Fibroblast of lung (primary cell): ENCODE measurements at places on chromosomes 5 and 9.

DNA sequence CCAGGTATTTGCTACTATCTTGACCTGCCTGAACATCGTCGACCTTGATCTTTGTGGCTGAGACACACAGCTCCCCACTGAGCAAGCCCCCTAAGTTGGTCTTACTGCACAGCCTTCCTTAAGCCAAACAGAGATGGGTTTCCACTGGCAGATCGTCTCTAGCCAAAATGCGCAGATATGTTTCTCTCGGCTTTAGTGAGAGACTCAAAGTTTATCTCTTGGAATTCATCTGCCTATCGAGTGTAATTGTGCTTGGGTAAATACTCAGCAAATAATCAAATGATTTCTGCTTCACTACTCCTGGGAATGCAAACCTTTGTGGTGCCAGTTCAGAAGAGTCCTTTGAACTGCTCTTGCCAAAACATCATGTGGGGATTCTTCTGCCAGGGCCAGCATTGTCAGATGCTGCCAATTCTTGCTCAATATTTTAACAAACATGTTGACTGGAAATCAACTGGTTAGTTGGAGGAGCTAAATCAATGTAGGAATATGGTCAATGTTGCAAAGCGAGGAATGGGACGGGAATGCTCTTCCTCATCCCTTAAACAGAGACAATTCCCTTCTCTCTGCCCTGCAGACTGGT is 141.2 kb upstream of the SLC28A3 start:
- DNase-seq, result no peak

GRCh38 chr5:20446121-20446520 is 458.1 kb upstream of the CDH18 start:
- peak; percentile 12 for DNase-seq

- no peak for DNase-seq
Measured at GRCh38 chr5:102931085-102931725, 176.1 kb downstream of the PAM start.

DNA sequence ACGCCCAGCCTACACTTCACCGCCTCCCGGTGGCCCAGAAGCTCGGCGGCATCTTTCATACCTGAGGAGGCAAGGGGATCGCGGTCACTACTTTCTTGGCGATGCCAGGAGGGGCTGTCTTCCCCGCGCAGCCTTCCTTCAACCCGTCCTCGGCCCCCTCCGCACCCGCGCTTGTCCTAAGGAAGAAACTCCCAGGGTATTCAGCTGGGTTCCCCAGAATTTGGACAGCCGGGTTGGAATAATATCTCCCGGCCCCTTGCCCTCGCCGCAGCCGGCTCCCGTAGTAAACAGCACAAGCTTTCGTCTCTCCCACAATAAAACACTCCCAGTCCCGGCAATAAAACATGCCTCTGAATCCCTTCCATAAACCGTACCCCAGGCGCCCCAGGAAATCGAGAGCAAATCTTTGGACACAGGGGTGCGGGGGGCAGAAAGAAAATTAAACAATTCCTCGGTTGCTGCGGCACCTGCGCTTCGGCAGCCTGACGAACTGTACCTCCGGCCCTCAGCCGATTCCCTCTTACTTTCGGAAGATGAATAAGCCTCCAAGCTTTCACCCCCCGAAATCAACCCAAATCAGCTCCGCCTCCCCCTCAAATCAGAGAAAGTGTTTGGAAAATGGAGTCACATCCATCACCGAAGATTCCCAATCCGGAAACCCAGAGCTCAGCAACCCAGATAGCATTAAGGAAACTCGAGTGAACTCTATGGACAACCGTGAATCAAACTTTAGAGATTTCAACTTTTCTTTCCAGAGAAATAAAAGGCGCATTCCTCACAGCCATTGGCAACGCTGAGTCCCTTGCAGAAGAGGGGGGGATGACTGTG is 1.1 kb downstream of the OTP start:
- DNase-seq, result no peak

DNA sequence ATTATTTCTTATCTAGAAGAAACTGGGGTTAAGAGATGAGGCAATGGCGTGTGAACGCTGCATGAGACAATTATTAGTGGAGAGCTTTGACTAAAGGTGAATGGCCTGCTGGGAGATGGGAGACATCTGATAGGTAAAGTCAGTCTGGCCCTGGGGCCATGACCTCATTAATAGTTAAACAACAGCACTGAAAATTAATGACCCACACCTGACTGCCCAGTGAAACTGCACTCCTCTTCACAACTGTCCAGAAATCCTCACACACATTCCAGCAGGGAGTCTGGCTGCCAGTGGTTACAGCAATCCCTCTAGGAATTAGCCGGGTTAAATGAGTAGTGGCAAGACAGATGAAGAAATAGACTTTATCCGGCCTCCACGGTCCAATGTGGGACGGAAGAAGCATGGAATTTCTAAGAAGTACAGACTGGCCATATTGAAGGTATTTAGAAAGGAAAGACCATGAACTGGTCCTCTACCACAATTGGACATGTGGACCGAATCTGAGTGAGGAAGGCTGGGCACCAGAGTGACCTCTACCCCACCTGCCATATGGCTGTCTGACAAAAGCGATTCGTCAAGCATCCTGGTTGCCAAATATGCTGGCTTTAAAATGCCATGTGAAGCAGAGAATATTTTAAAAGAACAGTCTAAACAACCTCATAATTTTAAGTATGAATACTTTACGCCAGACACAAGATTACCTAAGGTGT is 138.4 kb downstream of the EFNA5 start:
- DNase-seq, result no peak

- DNase-seq, result peak; percentile 72
Measured at GRCh38 chr9:116661037-116661954, 25.8 kb upstream of the TRIM32 start.

DNA sequence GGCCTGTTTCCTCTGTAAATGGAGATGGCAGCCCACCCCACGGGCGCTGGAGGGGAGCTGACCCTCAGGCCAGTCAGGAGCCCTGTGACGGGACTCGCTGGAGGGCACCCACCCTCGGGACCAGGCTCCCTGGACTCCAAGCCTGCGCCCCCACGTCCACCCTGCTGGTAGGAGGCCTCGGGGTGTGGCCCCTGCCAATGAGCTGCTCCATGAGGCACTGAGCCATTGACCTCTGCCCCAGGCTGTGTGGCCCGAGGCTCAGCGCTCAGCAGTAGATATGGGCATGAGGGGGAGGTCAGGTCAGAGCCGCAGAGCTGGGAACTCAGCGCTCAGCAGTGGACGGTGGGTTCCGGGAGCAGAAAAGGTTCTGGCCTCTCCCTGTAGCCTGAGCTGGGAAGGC is 52.3 kb upstream of the EGFL7 start:
- DNase-seq, result no peak

GRCh38 chr5:169788168-169788567 is 151.1 kb downstream of the DOCK2 start:
- DNase-seq, result peak; percentile 86

GRCh38 chr9:93463638-93464248 is 10.4 kb upstream of the FAM120AOS start:
- DNase-seq, result no peak

- DNase-seq, result no peak
Measured at GRCh38 chr5:32499261-32499660, 54.7 kb upstream of the ZFR start.

DNA sequence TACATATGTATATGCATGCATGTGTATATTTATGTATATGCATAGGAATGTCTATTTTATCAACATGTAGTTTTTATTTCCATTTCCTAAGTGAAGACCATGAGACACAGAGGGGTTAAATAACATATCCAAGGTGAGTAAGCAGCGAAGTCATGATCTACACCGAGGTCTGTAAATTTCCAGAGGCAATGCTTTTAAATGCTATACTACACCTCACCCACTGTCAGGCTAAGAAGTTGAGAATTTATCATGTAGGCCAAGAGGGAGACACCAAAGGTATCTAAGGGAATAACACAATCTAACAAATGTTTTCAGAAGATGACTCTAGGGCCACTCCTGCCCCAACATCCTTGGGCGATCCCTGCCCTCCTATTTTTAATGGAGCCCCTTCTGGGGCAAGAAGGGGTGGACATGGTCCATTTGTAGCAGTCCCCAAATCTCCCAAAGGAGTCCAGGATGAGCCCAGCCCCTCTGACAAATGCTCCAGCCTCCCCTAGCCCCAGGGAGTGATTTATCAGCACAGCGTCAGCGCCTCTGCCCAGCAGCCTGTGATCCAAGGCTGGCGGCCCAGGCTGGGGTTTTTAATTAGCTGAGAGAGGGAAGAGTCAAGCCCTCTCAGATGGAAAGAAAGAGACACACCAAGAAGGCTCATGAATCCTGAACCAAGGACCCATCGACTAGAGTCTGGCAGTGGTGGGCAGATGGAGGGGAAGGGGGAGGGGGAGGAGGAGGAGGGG is 339.9 kb downstream of the ASTN2 start:
- no peak for DNase-seq

GRCh38 chr5:152956943-152957613 is 533.4 kb upstream of the GRIA1 start:
- DNase-seq, result no peak

DNA sequence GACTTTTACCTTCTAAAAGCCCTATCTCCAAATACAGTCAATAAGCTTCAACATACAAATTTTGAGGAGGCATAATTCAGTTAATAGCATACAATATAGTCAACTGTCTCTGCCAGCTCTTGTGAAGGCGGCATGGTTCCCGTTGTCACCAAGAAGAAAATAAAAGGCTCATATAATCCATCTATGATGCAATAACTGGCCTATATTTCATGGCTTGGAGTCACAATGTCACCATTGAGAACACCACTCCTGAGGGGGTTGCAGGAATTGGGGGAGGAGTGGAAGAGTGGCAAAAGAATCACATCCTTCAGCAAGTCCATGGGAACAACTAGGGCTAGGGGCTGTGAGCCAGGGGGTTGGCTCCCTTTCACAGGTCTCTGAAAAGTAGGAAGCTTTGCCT is 16.0 kb upstream of the ASTN2 start:
- no peak for DNase-seq

GRCh38 chr5:178293400-178293799 is 60.8 kb upstream of the PHYKPL start:
- no peak for DNase-seq

DNA sequence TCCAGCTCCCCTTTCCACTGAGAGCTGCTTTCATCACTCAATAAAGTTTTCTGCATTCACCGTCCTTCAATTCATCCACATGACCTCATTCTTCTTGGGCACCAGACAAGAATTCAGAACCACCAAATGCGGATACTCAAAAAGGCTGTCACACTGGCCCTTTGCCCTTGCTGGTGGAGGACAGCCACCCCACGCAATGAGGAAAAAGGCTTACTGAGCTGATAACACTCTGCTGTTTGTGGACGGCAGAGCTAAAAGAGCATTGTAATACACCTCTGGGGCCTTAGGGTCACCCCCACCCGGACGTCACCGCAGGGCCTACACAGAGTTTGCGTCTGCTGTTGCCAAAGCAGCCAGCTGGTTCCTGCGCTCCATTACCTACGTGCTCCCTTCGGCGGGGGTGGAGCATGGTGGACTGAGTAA is 51.2 kb upstream of the ZNF608 start:
- DNase-seq, result no peak

- peak; percentile 47 for DNase-seq
Measured at GRCh38 chr5:122311497-122311960, 508 bp upstream of the SNCAIP start.

- no peak for DNase-seq
Measured at GRCh38 chr9:8599937-8600336, 800.4 kb upstream of the DMAC1 start.

DNA sequence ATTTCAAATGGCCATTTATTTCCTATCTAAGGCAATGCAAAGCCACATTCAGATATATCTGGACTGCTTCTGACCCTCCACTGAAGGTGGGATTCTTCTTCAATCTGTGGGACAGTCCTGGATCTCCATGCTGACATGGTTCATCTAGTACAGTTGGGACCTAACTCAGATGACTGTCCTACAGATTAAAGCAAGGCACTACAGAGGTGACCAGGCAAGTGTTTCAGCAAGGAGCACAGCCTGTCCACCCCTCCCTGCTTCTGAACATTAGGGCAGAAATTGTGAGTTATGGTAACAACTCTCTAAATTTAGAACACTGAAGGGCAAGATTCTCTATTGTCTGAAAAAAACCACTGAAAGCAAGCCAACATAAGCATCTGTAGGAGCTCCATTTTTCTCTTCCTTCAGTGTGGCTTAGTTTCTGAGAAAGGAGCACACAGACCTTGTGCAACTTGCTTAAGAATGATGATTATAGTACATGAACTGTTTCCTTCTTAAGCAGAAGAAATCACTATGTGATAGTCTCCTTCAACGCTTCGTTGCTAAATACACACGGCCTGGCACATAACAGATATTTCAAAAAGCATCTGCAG is 62.9 kb upstream of the BARX1 start:
- peak; percentile 83 for DNase-seq

GRCh38 chr5:127892467-127893207 is 189.4 kb downstream of the CCDC192 start:
- DNase-seq, result peak; percentile 50

DNA sequence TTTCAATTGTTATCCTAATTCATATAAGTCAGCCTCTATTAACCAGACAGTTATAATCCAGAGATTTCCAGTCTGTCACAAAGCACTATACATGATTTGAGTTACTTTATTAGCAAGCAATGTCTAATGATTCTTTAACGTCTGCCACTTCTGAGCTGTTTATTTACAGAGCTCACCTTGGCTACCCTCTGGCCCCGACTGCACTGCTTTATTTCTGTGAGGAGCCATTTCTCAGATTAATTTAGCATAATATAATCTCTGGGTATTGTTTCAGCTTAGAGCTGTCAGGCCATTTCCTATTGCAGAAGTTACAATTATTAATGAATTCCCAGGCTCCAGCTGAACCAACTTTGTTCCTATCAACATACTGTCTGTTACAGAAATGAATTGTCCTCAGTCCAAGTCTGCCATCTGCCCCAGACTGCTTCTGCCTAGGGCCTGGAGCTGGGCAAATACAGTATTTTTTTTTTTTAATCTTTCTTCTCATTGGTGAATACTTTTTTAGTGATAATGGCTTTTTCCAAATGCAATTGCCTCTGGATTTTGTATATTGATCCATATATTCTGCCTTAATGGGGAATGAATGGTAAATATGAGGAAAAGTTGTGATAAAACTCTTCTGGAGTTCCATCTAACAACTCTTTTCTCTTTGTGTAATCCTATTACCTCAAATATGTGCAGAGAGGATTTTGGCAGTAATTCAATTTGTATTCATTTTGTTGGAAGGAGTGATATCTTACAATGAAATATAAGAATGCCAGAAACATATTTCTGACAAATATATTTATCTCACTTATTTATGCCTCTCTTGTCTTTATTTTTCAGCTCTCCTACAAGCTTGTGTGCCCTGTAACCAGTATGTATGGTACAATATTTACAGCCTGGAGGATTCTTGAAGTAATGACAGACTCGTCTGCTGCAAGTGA is 104.7 kb downstream of the FOCAD start:
- DNase-seq, result no peak

GRCh38 chr5:39207345-39208045 is 11.9 kb downstream of the FYB1 start:
- no peak for DNase-seq

DNA sequence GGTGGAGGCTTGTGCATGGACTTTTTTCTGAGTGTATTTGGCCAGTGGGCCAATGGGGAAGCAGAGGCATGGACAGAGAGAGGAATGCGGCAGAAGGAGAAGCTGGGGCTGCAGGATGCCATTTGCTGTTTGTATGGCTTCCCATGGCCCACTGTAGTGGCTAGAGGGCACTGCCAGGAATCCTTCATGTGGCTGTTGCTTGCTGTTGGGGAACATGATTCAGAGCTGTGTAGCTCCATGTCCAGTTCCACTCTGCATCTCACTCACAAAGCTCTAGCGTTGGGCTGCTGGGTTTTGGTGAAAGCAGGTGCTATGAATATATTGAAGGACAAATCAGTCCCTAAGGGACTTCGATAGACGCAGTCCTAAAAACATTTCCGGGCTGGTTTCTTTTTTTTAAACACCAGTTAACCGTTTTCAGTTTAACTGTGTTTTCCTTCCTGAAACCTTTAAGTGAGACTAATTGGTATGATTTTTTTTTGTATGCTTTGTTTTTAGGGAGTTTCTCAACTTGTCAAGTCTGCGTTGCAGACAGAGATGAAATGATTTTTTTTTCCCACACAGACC is 51.3 kb downstream of the SLC22A5 start:
- no peak for DNase-seq
